ENCODE measurements at places on chromosomes 4 and X.
A peak's percentile ranks its signal among the peaks of the same experiment; 100 is the strongest.

GRCh38 chr4:172707622-172708021, 461.0 kb upstream of the GALNT7 start:
- DNase-seq, result no peak

DNA sequence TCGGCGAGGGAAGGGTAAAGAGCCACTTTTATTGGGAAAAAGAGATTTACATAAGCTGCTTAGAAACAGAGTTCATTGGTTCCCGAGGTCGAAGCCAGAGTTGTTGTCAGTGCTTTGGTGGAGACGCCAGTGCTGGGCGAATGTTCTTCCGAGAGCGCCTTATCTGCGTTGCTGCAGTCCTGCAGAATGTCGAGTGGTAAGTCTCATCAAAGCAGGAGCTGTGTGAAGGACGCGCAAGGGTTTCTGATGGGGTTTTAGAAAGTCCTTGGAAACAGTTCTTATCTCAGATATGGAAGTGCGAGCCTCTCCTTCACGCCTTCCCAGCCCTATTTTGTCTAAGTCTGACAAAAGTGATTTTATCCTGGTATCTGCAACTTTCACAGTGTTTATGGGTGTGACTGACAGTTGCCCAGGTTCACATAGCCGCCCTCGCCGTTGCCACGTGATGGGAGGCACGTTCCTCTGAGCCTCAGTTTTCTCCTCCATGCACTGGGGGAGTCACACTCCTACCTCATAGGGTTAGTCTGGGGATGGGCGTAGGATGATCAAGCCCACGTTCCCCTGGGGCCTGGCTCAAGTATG, 47.3 kb upstream of the NSG1 start:
- no peak for DNase-seq

DNA sequence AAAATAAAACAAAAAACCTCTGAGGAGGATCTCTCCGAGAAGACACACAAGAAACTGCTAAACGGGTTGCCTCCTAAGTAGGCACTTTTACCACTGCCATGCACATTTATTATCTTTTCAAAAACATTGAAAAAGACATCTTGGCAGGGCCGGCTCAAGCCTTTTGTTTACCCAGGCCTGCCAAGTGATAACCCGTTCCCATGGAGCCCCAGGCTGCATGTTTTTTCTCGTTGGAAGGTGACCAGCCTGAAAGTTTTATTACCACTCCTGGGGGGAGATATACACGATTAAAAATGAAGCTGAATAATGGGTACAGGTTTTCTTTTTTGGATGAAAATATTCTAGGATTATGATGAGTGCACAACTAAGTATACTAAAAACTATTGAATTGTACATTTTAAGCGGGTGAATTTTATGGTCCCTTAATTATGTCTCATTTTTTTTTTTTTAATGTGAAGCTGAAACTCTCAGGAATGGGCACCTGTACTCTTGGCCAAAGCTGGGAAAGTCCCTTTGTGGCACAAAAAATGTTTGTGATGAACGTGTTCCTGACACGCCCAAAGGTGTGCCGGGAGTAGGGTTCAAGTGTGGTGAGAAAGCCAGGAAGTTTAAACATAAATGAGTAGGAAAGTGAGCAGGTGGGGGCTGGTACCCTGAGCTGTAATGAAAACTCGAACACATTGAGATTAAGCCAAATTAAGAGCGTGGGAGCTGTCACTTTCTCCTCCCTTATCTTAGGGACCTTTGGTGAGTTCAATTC, 1.5 kb upstream of the MAP7D2 start:
- no peak for DNase-seq

GRCh38 chr4:125388613-125389012, 73.9 kb downstream of the FAT4 start:
- DNase-seq, result no peak

GRCh38 chr4:25020236-25020635, 10.5 kb downstream of the LGI2 start:
- DNase-seq, result no peak

GRCh38 chr4:38904090-38904666, 36.6 kb downstream of the FAM114A1 start:
- DNase-seq, result no peak

- no peak for DNase-seq
Measured at GRCh38 chrX:111519215-111519614, 7.8 kb downstream of the SERTM2 start.

DNA sequence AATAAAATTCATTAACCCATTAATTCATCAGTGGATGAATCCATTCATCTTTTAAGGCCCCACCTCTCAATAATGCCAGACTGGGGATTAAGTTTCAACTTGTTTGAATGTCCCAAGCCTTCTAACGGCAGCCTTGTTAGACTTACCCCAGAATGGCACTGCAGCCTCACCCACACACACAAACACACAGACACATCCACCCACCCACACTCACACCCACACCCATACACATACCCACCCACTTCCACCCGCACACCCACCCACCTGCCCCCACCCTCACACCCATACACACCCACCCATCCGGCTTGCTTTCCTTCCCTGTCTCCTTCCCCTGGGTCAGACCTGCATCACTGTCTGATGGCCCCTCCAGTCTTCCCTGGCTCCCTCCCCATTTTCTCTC, 102.6 kb downstream of the ARHGAP10 start:
- DNase-seq, result no peak

GRCh38 chr4:106114270-106114669, 201.7 kb downstream of the TBCK start:
- no peak for DNase-seq

DNA sequence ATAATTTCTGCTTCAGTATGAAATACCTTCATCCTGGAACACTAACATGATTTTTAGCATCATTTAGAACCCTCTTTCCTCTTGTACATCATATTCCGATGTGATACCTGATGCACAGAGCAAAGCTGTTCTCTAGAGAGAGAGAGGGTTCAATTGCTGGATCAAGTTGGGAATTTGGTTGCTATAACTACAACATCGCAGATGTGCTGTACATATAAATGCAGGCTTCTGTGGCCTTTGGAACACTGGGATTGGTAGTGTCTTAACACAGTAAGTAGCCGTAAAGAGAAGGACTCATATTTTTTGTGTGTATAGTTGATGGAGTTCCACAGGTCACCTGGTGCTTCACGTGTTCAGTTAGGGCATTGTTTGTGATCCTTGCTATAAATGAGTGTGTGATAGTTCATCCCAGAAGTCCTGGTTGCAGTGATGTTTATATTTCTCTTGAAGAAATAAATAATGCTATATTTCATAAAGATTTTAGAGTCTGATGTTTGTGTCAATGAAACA, 119.2 kb downstream of the RAPGEF2 start:
- DNase-seq, result no peak

DNA sequence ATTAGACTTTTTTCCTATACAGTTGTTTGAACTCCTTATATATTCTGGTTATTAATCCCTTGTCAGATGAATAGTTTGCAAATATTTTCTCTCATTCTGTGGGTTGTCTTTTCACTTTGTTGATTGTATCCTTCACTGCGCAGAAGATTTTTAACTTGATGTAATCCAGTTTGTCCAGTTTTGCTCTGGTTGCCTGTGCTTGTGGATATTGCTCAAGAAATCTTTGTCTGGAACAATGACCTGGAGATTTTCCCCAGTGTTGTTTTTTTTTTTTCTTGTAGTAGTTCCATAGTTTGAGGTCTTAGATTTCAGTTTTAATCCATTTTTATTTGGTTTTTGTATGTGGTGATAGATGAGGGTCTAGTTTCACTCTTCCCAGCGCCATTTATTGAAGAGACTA, 289.8 kb upstream of the SPOCK3 start:
- no peak for DNase-seq

DNA sequence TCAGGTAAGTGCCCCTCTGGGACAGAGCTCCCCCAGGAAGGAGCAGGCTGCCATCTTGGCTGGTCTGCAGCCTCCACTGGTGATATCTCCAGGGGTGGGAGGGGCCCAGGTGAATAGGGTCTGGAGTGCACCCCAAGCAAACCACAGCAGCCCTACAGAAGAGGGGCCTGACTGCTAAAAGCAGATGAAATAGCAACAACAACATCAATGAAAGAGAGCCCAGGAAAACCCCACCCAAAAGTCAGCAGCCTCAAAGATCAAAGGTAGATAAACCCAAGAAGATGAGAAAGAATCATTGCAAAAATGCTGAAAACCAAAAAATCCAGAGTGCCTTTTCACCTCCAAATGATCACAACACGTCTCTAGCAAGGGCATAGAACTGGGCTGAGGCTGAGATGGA, 92.5 kb upstream of the PAGE3 start:
- DNase-seq, result no peak

- no peak for DNase-seq
Measured at GRCh38 chrX:112867570-112867969, 26.9 kb upstream of the AMOT start.

GRCh38 chrX:136417806-136418205, 69.9 kb upstream of the BRS3 start:
- no peak for DNase-seq

DNA sequence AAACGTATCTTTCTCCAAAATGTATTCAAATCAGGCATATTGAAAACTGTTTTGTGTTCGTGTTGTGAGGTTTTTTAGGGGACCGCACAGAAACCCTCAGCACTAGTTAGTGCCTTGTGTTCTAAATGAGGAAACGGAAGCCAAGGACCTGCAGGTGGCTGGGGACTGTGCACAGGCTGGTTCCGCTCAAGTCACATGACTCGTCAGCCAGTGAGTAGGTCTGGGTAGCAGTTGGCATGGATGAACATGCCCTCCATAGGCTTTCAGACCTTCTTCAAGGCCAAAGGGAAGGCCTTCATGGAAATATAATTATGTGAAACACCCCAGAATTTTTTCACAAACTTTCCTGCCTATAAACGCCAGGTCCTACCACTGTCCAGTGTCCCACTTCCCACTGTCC, 1.3 kb upstream of the F11 start:
- peak; percentile 12 for DNase-seq

- DNase-seq, result no peak
Measured at GRCh38 chr4:46392421-46392820, 2.5 kb upstream of the GABRA2 start.

GRCh38 chr4:150418757-150419410, 163.1 kb upstream of the MAB21L2 start:
- DNase-seq, result no peak

GRCh38 chr4:1883583-1883982, 12.4 kb downstream of the NSD2 start:
- DNase-seq, result no peak

DNA sequence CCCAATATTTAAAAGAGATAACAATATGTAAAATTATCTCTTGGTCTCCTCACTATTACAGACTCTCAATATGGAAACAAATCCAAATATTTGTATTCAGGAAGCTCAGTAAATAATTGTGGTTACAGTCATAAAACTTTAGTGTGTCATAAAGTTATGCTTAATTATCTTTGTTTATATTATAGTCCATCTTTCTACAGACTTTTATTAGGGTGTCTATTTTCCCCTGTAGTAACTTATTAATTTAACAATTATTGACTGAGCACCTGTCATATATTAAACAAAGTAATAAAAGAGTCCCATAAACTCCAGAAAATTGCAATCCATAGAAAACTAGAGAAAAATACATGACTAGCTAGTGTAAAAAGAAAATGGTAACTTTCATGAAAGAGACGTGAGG, 61.6 kb upstream of the GPM6A start:
- DNase-seq, result no peak

GRCh38 chrX:109732017-109732801, 848 bp downstream of the ACSL4 start:
- peak; percentile 45 for DNase-seq

- DNase-seq, result no peak
Measured at GRCh38 chrX:42602566-42602965, 175.4 kb downstream of the PPP1R2C start.

DNA sequence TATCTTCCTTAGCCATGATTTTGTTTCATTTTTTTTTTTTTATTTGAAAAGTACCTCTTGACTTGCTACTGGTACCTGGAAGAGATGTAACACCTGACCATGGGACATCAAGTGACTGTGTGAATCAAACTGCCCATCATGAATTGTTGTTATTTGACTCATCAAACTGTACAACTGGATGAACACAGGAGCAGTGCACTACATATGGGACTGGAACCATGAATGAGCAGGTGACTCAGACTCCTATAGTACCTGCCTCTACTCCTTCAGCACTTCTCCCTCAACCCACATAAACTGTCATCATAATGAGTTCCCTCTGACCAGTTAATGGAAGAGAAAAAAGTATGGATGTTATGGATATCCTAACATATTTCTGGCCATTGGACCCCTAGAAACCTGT, 15.9 kb upstream of the UBE2D3 start:
- DNase-seq, result no peak

DNA sequence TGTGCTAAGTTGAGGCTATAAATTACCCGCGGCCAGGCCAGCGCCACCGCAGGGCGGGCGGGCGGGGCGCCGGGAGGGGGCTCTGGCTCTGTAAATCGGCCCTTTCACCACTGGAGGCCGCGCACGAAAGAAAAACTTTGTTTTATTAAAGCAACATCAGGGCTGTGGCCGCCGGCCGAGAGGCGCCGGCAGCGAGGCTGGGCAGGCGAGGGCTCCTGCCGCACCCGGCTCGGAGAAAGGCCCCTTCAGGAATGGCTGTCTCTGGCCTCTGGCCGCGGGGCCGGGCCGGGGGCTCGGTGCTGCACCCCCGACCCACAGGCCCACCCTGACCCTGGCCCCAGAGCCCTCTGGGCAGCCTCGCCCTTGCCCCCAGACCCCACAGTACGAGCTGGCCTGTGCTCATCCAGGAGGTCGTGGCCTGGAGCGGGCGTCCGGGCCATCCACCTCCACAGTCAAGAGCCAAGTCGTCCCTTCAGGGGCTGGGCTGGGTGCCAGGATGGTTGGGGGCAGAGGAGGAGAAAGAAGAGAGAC, 29.5 kb upstream of the FGFR3 start:
- DNase-seq, result peak; percentile 17

GRCh38 chrX:149473092-149473491, 32.0 kb downstream of the IDS start:
- DNase-seq, result no peak

DNA sequence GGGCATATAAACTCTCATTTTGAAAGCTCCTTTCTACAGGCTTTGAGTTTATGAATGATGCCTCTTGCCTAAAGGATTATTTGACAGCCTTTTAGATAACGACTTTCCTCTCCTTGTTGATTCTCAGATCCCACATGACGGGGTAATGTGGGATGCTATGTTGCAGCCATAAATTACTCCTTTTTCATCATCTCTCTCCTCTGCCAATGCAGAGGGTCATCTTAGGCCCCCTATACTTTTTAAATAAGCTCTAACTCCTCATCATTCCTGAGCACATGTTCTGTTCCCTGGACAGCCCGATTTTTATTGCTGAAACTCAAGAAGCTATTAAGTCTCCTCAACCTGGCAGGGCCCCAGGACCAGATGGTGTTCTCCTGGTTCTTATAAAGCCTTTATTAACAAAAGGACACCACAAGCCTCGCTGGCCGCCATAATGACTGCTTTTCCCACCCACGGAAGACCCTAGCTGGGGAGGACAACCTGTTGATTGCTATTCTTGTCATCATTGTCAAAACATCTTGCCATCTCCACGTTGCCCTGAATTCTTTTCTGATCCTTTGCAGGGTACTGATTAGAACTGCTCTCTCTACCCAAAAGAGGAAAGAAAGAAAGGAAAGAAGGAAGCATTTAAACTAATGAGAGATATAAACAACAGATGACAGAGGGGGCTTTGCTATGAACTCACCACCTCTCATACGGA, 150.7 kb downstream of the DHX15 start:
- no peak for DNase-seq

- no peak for DNase-seq
Measured at GRCh38 chrX:680062-680461, 49.5 kb downstream of the SHOX start.
